Stimulated activated CD8-positive, alpha-beta memory T cell treated with anti-CD3 and anti-CD28 coated beads, Interleukin-15, amount 100 ng/mL, for 1 hour (primary cell): ENCODE measurements at places on chromosomes 3 and 15.

DNA sequence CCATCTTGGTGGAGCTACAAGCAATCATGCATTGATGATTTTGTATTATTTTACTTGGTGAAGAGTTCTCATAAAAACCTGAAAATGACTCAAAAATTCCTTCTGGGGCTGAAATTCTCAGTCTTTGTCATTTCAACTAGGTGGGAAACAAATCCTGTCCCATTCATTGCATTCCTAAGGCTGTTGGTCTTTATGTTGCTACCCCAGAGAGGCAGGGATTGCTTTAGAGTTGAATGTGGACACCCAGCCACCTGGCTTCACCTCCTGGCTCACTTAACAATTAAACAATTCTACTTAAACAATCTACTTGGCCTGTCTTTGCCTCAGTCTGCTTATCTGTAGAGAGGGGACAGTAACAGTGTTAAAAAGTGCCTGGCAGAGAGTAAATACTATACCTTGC lies 117.3 kb upstream of the UBE3A start:
- DNase-seq, result no peak

DNA sequence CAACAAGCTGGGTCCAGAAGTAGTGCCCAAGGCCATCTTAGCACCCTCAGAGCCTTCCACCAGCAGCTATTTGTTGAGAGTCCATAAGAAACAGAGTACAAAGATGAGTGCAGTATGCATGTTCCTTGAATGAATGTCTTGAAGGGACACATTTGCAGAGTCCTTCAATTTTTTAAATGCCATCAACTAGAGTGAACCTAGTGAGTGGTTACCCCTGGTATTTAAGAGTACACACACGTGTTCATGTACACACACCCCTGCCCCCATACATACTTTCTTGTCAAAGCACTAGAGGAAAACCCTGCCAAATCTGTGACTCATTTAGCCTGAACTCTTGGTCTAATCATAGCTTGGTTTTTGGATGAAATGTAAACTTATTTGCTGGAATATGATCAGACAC lies 84.5 kb upstream of the GALNT15 start:
- DNase-seq, result no peak

- DNase-seq, result no peak
Measured at GRCh38 chr3:36762918-36763849, 1.2 kb downstream of the DCLK3 start.

DNA sequence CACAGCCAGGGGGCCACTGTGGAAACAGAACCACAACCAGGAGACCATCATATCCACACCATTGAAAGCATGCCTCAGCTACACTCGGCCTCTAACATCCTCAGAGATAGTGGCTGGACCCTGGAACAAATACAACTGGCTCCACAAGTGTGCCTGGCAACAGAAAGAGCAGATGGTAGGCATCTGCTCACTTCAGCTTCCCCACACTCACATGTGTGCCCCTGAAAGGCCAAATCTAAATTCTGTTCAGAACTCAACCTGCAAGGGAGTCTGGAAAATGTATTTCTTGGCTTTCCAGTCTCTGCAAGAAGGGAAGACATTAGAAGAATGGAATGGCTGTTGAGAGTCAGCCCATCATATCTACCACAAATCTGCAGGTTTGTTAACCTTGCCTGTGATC lies 54.7 kb upstream of the CTNNB1 start:
- DNase-seq, result no peak

- no peak for DNase-seq
Measured at GRCh38 chr3:176354843-176355242, 842.4 kb downstream of the TBL1XR1 start.

DNA sequence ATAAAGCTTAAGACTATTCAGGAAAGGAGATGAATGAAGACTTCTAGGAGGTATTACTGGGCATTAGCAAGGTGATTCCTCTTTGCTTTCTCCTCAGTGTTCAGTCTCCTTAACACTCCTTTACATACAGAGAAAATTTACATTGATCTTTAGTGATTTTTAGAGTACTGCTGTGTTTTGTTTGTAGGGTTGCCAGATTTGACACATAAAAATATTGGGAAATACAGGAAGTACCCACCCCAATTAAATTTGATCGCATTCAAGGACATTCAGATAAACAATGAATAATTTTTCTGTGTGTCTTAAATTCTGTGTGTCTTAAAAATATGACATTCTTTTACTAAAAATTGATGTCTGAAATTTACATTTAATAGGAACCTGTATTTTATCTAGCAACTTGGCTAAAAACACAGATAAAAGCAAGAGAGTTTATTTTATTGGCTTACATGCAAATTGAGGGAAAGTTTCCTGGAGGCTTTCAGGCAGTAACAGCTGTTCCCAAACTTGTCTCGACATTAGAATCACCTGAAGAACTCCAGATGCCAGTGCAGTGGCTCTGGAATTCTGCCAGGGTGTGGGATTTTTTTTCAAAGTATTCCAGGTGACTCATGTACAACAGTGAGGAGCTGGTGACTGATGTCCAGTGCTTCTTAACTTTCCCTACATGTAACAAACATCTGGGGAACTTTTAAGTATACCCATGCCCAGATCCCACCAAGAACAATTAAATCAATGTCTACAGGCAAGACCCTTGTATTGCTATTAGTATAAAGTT lies 23.4 kb upstream of the PLOD2 start:
- no peak for DNase-seq

DNA sequence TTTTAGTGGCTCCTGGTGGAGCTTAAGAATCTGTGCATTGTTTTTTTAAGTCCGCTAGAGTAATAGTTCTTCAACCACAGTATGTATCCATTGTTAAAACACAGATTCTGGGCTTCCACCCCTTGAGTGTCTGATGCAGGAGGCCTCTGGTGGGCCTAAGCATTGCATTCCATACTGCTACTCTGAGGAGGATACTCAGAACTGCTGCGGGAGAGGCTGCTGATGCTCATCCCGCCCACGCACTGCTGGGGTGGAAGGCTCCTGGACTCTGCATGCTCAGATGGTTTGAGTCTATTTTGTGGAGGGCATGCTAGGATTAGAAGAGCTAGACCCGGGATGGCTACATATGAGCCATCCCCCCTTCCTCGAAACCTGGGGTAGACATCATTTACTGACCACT lies 74.4 kb downstream of the THSD4 start:
- DNase-seq, result no peak
